EH (cell line): ENCODE measurements at places on chromosomes 13 and 19.
A peak's percentile ranks its signal among the peaks of the same experiment; 100 is the strongest.

- DNase-seq = peak; percentile 45
Measured at GRCh38 chr13:24052547-24053518, 107.7 kb upstream of the SPATA13 start.

GRCh38 chr19:641702-642101 is 2.0 kb downstream of the FGF22 start:
- DNase-seq = no peak

GRCh38 chr19:38036707-38037611 is 130.0 kb downstream of the SIPA1L3 start:
- no peak for DNase-seq

DNA sequence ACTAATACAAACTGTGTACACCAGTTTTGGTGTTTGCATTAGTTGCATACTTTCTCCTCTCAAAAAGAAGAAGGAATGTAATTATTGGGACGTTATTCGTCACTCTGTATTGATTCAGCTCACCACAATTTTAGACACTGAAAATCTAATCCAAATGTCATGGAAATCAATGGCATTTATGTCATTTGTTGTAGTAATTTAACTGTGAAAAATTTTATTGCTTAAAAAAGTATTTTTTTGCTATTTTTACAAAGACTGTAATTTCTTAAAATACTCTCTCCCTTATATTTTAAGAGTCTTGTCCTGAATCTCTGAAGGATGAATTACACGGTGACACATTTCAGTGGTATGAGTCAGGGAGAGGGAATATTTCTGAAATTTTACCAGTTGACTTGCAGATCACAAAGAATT is 2117.6 kb downstream of the PCDH9 start:
- peak; percentile 88 for DNase-seq

- peak; percentile 63 for DNase-seq
Measured at GRCh38 chr13:98839856-98840769, 87.6 kb upstream of the SLC15A1 start.

DNA sequence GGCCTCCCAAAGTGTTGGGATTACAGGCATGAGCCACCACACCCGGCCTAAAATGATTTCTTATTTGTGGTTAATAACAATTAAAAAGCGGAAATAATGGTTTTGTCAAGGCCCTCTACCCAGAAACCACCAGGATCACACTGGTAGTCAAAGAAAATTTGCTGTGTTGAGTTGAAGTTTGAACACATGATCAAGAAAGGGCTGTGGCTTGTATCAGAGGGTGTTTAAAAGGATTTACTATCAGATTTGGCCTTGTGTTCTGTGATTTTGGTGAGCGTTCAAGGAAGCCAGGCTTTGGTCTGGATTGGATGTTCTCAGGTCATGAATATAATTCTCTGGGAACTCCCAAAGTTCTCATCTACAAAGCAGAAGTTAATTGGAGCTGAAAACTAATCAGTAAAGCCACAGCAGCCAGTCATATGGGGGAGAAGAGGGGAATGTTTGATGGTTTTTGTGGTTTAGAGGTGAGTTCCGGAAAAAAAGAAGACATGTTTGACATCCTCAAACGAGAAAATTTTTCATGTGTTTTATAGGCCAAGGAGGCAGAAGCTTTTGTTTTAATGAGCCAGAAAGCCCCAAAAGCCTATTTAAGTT is 10.6 kb upstream of the ZNF556 start:
- DNase-seq = no peak
